LHCN-M2 (cell line): ENCODE measurements at places on chromosomes 1 and 21.

DNA sequence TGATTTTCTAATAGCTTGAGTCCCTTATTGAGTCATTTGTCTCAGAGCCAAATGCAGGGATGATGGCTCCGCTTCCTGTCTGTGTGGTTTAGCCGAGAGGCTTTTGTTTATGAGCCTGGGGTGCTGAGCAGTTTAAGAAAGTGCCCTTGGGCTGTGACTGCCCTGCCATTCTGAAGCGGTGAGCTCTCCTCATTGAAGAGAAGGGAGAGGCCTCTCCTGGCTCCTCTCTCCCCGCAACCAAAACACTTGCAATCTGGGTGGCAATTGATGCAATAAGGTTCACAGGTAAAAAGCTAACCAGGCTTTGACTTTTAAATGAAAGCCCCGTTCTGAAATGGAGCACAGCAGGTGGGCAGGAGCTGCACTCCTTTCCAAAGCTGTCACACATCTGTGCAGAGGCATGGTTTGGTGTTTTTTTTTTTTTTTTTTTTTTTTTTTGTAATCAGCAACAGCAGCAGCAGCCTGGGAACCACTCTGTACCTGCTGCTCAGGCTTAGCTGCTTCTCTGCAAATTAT is 403.7 kb downstream of the SIPA1L2 start:
- DNase-seq, result peak; percentile 78

DNA sequence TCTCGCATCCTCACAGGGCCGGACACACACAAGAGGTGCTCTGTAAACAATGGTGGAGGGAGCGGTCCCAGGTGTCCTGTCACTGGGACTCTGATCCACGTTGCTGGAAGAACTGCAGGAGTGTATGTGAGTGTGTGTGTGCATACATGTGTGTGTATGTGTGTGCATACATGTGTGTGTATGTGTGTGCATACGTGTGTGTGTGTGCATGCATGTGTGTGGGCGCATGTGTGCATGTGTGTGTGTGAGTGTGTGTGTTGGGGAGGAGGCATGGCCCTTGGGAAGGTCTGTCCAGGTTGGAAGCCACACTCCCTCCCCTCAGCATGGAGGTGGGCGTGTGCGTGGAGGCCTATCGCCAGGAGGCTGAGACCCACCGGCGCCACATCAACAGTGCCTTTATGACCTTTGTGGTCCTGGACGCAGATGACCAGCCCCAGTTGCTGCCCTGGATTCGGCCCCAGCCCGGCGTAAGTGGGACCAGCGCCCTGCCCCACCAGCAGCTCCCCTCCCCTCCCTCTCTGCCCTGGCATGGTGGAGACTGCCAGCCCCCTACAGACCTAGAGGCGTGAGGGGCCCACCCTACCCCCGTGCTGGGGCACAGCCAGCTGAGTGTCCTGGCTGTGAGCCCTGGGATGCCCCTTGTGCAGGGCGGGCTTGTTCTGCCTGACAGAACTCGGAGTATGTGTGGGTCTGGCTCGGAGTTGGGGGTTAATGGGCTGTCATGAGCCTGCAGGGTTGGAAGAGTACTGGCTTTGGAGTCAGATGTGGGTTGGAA is 22.2 kb downstream of the FAM151A start:
- DNase-seq, result no peak

GRCh38 chr1:119631433-119632102 is 16.5 kb downstream of the ZNF697 start:
- DNase-seq, result peak; percentile 80

DNA sequence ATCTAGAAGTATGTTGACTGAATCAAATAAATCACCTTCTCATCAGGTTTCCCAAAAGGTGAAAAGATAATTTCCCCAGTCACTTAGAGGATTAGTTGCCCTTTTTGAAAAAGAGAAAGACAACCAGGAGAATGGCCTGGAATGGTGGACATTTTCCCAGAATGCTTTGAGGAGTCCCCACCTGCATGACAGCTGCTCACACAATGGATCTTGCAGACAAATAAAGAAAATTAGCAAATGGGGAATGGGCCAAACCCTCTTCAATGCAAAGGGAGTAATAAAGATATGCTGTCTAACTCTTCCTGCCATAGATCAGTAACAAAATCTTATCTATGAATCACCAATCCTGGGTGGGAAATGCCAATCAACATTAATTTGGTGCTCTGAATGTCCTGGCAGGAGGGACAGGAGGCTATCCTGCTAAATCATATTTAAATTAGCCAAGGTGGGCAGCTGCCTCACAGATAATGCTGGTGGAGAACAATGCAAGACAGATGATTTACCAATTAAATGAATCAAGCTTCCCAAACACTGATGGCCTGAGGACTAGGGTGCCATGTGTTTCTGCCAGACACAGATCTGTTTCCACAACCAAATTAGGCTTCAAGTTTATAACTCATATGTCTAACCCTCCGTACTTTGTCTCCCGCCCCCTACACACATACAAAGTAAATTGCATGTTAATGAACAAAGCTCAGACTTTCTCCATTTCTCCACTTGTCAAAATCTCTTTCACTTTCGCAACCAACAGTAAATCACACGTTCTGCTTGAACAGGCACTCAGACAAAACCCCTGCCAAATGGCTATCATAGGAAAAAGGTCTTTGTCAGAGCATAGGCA is 488.0 kb upstream of the PLXNA2 start:
- DNase-seq, result no peak

DNA sequence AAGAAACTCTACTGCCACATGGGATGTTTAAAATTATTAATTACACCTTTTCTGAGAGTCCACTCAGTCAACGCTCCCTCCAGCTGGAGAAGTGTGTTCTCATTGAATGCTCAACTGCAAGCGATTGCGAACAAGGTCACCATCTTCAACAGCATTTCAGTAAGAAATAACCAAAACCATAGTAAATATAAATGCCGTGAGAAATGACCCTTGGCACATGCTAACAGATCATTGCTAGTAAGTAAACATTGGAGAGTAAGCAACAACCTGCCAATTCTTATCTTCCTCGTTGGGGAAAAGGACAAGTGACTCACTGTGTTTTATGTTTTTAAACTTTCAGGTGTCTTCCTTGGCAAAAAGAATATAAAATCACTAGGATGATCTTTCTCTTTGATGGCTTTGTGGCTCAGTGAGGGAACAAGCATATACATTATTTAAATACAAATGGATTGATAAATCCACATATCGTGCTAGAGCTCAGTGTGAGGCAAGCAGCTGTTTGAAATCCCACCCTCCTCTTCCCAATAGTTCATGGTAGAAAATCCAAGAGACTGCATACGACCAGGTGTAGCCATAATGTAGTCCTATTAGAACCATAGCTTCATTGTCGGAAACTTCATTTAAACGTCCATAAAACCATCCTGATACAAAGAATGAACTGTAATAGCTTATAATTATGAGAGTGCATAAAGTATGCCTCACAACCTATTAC is 214.6 kb downstream of the GRIK1 start:
- DNase-seq, result no peak

DNA sequence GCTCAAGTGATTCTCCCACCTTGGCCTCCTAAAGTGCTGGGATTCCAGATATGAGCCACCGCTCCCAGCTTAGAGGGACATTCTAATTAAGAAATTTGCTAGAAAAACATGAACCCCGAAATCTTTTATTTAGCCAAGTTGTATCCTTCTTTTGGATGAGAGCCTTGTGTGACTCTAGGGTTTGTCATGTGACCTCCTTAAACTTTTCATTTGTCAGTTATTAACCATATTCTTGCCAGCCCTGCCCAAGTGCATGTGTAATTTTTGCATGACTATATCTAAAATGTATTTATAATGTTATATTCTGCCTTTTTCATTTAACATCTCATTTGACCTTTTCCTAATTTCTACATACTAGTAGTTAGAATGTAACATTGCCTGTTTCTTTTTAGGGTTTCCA is 1.9 kb downstream of the UTP25 start:
- DNase-seq, result no peak

- DNase-seq, result no peak
Measured at GRCh38 chr1:168803806-168804510, 75.0 kb upstream of the DPT start.
